ENCODE measurements at places on chromosomes 6 and 20.

DNA sequence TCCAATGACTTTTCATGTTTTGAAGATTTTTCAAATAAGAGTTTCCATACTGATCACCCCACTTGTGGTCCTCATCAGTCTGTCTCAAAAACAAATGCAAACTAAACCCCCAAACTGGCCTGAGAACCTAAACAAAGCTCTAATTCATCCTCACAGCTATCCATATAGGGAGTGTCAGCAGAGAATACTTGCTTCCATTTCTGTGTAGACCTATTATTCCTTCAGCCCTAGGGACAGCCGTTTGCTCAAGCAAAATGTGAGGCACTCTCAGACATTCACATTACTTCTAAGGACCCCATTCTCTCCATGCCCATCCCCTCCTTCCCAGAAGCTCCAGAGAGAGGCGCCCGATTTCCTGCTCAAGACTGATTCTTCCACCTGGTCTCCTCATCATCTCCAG lies 24.6 kb downstream of the DNAAF9 start:
- DNase-seq: no peak

GRCh38 chr20:59412875-59413284 lies 112.5 kb downstream of the EDN3 start:
- DNase-seq: no peak

GRCh38 chr6:49939993-49940498 lies 23.9 kb downstream of the DEFB114 start:
- DNase-seq: no peak

DNA sequence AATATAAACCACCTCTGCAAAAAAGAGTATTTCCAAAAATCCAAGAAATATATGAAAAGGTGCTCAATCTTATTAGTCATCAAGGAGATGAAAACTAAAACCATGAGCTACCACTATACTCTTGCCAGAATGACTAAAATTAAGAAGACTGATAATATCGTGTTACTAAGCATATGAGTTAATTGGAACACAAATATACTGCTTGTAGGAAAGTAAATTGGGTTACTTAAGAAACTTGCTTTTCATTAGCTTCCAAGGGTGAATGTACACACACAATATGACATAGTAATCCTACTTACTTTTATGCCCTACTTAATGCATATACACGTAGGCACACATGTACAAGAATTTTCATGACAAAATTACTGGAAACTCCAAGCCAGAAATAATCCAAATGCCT lies 3.4 kb downstream of the THEMIS start:
- DNase-seq: no peak

DNA sequence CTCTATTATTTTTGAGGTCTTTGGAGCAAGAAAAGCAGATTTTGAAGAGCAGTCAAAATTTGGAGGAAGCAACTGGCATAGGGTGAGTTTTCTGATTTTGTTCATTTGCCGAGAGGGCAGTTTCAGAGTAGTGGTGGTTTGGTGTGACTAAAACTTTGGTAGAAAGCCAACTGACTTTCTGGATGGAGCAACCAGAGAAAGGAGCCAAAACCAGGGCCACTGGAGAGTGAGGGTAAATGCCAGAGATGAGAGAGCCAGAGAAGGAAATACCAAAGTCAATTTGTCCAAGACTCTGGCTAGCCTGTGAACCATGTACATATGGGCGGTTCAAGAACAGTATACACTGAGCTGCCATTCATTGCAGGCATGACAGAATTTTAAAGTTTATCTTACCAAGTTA lies 40.5 kb upstream of the ZBTB24 start:
- no peak for DNase-seq

- DNase-seq: no peak
Observed at GRCh38 chr6:105068407-105068806, 111.4 kb downstream of the POPDC3 start.

DNA sequence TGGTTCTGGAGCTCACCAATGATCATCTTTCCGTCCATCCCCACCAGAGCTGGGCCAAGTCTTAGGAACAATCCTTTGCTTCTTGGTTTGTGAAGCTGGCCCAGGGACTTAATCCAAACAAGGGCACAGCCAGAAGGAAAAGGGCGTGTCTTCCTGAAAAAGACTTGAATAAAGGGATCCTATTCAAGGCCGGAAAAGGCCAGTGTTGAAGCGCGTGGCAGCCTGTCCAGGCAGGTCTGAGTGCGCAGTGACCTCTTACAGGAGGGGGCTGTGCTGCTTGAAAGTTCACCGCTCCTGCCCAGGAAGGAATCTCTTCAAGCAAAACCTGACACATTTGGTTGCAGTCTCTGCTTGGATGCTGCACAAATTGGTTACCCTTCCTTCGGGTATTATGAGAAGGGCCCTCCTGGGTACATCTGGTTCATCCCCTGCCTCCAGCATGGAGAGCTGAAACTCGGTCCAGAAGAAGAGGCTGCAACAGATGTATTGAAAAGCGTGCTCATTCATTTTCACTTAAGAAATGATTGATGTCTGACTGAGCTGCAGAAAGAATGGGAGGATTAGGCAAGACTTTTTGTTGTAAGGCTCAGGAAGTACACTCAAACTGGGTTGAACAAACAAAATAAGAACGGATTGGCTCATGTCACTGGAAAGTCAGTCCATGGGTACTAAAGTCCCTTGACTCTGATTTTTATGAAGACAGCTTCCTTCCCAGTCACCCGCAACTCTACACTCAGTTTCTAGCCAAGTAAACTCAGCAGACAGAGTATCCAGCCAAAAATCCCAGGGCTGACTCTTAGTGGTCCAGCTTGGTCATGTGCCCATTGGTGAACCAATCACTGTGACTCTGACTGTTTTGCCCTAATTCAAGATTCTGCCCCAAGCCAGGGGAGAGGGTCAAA lies 136.3 kb downstream of the TFAP2C start:
- DNase-seq: no peak

DNA sequence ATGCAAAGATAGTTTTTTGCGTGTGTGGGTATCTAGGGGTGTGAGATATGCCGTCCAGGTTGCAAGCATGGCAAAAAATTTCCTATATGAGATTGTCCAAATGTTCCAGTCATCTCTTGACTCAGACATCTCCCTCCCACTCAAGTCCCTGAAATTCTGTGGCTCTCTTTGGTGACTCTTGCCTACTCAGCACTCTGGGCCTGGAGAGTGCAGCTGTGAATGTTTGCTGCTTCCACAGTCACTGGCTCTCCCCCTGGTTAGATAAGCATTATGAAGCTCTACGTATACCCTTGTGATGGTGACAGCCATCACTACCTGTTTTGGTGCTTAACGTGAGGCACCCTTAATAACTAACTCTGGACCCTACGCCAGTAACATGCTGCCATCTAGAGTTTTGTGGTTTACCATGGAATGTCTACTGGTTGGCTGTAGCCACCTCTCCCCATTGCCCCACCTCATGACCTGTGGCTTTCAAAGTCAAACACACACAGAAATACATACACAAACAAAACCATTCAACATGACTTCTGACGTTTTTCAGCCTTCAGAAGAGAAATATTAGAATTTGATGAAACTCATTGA lies 621.9 kb upstream of the CITED2 start:
- DNase-seq: no peak

DNA sequence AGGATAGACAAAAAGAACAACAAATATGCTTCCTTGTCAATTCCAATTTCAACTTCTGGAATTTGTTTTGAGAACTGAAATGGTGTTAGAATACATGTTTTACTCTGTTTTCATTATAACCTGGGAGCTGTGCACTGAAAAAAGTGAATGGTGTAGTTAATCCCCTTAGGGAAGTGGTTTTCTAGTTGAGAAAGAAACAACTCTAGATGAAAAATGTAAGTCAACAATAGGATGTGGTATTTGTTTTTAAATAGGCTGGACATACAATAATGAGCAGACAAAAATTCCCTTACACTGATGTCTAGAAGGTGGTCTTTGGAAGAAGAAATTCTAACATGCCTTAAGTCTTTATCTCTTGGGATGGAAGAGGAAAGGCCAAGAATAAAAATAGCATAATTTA lies 59.9 kb upstream of the TINAG start:
- DNase-seq: no peak

GRCh38 chr6:101513181-101513580 lies 119.7 kb downstream of the GRIK2 start:
- no peak for DNase-seq

DNA sequence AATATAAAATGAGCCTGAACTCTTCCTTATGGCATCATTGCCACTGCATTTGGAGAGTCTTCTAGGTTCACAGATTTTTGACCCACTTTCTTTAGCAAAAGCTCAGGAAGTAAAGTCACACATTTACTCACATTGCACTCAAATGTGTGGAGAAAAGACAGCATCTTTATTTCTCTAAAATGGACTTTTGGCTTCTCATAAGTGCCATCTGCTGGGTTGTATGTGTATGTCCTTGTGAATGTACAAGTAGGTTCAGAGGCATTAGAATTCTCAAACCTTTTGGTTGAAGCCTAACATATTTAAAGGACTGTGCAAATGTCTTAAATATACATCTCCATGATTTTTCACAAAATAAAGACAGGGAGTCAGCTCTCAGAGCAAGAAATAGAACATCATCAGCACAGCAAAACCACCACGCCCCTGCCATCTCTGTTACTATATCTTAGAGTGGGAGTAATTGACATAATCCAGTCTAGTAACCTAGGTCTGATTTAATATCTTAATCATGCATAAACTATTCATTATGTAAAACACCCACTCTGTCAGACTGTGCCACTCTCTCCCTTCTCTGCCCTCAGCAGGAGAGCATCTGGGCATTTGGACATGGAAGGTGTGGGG lies 42.2 kb upstream of the SPTLC3 start:
- DNase-seq: no peak

DNA sequence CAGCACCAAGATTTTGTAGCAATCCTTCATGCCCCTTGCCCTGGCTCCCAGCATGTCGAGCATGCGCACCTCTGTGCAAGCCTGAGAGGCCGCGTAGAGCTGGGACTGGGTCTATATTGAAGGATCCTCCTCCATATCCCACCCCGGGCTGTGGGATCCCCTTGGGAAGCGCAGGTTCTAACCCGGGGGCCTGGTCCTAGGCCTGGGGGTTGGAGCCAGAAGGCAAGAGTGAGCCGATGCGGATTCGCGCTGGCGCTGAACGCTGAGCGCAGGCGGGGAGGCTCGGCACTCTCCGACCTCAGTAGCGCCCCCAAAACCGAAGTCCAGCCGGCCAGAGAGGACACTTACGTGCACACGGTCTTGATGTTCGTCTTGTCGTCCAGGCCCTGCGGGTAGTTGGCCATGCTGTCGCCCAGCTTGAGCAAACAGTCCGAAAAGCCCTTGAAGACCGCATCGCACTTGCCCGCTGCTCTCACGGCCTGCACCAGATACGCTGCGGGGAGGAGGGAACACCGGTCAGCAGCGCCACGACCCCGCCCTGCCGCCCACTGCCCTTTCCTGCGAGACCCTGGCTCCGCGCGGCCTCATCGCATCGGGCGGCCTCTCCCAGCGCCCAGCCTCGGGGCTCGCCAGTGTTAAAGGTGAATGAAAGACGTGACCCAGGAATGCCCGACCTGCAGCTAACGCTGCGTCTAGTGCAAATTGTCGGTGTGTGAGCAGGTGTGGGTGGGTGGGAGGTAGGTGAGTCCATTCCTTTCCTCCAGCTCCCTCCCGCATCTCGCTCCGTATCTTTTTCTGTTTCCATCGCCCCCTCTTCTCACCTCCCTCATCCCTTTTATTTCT lies 4.5 kb downstream of the NRN1 start:
- DNase-seq: no peak

- DNase-seq: no peak
Observed at GRCh38 chr6:6346427-6347023, 26.1 kb upstream of the F13A1 start.

- no peak for DNase-seq
Observed at GRCh38 chr6:161815965-161816364, 542.1 kb upstream of the AGPAT4 start.

DNA sequence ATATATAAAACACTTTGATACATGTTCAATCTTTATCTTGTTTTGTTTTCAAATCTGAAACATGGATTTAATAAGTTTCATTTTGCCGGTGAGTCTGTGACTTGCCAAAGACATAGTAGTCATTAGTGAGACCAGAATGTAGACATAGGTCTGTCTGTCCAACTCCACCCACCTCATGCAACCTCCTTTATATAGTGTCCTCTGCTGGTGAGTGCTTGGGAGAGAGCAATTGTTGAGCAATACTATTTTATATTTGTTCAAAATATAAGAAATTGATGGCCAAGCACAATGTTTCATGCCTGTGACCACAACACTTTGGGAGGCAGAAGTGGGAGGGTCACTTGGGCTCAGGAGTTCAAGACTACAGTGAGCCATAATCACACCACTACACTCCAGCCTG lies 10.8 kb upstream of the LY86 start:
- no peak for DNase-seq

GRCh38 chr20:44069203-44070011 lies 117.6 kb downstream of the JPH2 start:
- no peak for DNase-seq

DNA sequence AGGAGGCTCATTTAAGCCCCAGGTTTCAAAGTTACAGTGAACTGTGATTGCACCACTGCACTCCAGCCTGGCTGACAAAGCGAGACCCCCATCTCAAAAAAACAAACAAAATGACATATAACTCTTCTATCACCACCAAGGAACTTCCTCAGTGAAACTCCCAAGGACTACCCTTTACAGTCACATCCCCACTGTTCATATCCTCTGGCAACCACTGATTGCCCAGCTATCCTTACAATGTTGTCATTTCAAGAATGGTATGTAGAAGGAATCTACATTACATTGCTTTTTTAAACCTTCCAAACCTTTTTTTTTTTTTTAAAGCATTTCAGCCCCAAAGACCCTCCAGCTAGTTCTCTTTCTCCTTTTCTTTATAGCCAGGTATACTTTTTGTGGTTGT lies 123.1 kb upstream of the CARMIL1 start:
- DNase-seq: no peak

- DNase-seq: no peak
Observed at GRCh38 chr6:43639984-43640800, 4.6 kb downstream of the MAD2L1BP start.

Measured in DMS79 (cell line).